Retina (tissue), 1 donor: ENCODE measurements at places on chromosomes 5 and 9.

DNA sequence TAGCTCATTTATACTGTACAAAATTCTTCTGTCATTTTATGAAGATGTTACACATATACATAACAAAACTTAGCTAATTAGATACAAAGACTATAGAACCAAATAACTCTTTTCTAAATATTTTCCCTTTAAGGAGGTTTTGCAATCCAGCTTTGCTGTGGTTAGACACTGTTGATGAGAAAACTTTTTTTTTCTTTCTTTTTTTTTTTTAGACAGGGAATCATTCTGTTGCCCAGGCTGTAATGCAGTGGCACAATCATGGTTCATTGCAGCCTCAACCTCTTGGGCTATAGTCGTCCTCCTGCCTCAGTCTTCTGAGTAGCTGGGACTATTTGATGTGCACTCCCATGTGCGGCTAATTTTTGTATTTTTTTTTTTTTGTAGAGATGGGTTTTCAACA lies 38.5 kb upstream of the CDKN2B start:
- no peak for DNase-seq

DNA sequence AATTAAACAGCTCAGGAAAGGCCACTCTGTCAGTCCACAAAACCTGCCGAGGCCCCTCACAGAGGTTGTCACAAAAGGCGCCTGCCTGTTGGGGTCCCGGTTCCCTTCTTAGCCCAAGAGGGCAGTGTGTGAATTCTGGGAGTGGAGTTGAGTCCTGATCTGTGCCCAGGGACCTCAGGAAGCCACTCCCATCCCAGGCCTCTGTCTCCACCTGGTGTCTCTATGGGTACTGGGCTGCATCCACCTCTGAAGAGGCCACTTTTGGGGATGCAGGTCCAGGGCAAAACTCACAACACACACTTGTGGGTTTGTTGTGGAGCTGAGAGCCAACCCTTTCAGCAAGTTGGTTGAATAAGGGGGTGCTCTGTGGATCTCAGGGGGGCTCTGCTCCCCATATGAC lies 74.3 kb upstream of the STXBP1 start:
- no peak for DNase-seq

GRCh38 chr5:87393331-87393730 lies 19.4 kb downstream of the CCNH start:
- no peak for DNase-seq

DNA sequence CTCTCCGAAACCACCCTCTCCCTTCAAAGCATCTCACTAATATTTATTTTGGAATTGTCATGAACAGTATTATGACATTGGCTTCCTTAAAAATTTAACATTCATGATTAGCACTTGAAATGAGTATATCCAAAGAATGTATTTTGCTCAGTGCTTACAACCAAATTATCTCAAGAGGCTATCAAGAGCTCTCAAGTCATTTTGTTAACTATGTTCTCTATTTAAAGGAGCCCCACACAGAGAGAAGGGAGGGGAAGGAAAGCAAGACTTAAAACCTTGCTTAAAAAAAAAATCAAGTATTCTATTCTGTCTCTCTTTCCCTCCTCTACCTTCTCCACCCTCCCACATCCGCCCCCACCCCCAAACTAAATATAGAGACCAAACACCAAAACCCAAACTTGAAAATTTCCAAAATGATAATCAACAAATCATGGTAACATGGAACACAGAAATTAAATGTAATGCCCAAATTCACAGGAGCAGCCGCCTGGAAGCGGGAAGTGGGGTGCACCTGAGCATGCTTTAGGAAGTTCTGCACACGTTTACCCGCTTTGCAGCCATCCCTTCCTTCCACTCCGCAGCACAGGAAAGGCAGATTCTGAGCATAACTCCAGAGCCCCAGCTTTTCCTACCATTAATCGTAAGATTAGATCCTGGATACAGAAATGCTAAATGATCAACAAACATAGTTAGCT lies 66.9 kb downstream of the EBF1 start:
- no peak for DNase-seq

DNA sequence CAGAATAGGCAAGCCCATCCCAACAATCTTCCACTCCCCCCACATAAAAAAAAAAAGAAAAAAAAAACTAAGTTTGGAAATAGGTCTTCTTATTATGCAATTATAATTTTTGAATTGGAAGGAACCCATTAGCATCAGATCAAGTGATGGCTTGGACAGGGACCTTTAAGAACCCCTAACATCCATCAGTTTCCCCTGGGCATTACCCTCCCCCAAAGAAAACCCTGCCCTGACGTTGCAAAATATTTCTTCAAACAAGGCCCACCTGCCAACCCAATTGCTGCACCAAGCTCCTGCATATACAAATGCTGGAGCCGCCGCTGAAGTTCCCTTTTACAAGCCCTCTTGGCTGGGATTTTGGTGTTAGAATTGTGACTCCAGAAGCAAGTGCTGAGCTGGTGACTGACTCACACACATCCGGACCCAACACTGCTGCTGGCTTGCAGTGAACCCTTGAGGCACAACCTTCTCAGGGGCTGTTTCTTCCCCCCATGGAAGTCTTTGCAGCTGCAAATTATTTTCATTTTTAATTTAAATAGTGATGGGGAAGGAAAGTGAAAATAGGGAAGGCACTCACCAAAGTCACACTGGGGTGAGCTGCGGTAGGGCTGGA lies 56.1 kb upstream of the AFAP1L1 start:
- no peak for DNase-seq

DNA sequence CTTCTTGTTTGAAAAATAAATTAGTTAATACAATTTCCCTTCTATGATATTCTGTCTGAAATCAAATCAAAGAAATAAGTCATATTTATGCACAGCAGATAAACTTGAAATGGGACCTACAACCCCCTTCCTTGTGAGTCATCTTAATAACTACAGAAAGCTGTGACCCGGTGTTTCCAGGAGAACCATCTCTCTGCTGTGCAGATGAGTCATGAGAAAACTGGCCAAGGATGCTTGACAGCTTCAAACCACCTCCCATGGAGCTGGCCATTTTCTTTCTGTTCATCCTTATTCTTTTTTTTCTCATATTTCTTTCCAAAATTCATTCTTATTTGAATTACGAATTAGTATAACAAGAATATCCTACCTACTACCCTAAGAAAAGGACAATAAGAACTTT lies 43.4 kb upstream of the NR4A3 start:
- no peak for DNase-seq

- DNase-seq, result no peak
These were observed 10.0 kb downstream of the TCF7 start for GRCh38 chr5:134124289-134125038.

DNA sequence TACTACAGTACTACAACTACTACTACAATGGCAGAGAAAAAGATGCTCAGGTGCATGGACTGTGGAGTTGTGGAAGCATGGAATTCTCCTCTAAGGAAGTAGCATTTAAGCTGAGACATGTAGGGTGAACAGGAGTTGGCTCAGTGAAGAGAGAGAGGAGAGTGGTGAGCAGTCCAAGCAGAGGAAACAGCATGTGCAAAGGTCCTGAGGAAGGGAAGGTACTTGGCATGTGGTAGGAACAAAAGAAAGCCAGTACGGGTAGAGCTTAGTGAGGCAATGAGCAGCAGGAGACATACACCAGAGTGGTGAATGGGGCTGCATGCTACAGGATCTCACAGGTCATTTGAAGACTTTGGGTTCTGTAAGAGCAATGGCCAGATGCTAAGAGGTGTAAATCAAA lies 41.4 kb upstream of the GLRA1 start:
- no peak for DNase-seq

DNA sequence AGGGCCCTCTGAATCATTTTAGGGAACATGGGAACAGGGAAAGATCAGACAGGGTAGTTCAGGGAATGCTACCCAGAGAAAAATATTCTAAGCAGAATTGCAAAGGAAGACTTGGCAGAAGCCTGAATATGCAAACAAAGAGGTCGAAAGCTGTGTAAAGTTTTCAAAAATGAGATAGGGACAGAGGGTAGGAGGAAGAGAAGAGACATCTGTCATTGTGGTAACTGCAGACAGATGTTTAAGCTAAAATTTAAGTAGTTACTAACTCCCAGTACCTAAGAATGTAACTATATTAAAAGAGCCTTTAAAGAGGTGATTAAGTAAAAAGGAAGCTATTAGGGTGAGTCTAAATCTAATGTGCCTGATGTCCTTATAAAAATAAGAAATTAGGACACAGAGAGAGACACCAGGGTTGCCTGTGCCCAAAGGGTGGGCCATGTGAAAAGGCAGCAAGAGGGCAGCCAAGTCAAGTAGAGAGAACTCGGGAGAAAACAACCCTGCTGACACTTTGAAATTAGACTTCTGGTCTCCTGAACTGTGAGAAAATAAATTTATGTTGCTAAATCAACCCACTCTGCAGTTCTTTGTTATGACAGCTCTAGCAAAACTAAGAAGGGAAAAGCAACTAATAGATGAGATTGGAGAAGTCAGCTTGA lies 1647.4 kb upstream of the C9orf72 start:
- no peak for DNase-seq

- DNase-seq, result no peak
These were observed 61.7 kb upstream of the TAF11L2 start for GRCh38 chr5:17436350-17436749.

DNA sequence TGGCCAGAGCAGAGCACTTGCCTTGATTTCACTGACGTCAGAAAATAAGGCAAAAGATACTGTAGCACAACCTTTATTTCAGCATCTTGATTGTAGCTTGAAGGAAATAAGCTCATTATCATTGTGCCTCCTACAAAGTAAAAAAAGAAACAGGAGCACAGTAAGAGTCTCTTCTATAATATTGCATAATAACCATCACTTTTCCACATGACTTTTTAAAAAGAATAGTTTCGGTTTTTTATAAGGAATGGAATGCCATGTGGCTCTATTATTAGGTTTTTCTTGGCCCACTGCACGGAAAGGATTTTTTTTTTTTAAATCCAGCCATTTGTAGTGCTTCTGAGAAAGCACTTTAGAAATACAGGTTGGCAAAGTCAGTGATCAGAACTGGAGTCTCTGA lies 655.3 kb downstream of the LRRC70 start:
- no peak for DNase-seq

- no peak for DNase-seq
These were observed 105.5 kb downstream of the KLHL3 start for GRCh38 chr5:137630216-137630971.

- DNase-seq, result no peak
These were observed 22.5 kb upstream of the C9orf72 start for GRCh38 chr9:27595733-27596132.

GRCh38 chr5:120882038-120882775 lies 418.1 kb downstream of the PRR16 start:
- no peak for DNase-seq

- DNase-seq, result no peak
These were observed 205.7 kb downstream of the GNA14 start for GRCh38 chr9:77442436-77442835.

DNA sequence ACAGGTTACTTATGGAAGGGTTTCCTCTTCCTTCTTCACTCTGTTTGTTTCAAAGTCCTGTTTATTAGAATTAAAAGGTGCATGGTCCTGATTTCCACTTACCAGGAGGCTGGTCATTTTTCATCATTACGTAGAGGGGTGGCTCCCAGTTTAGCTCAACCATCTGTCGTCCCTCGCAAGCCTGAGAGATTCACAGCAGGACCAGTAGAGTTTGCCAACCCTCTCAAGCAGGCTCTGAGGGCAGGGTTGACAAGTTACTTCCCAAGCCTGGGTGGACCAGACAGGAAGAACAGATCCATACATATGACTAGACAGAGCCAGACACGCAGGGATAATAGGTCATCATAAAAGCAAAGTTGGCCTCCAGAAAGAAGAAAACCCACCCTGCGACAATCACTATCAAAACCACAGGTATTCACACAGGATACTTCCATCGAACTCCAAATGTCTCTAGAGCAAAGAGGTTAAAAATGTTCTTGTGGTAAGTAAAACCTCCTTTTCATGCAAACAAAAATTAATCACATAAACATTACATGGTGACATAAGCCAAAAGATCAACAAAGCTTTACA lies 151.9 kb downstream of the ELAVL2 start:
- no peak for DNase-seq

- DNase-seq, result peak; percentile 79
These were observed 13.4 kb downstream of the COL23A1 start for GRCh38 chr5:178576591-178577351.

DNA sequence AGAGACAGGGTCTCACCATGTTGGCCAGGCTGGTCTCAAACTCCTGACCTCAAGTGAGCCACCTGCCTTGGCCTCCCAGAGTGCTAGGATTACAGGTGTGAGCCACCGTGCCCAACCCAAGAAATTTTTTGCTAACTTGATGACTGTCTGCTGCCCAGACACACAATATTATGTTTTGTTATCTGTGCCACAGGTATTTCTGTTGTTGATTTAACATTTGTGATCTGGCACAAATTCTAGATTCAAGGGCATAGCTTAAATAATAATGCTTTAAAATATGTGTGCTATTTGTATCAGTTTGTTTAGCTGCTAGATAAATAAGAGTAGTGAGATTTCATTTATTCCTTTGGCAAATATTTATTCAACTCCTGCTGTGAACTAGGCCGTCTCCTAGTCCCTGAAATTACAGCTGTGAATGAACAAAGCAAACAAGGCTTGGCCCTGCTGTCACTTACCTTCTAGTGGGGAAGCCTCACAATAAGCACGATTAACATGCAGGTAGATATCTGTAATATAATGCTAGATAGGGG lies 35.3 kb downstream of the GAPVD1 start:
- DNase-seq, result no peak

GRCh38 chr5:163115011-163115410 lies 322.4 kb upstream of the CCNG1 start:
- DNase-seq, result no peak

GRCh38 chr9:106575823-106576222 lies 287.1 kb upstream of the ZNF462 start:
- peak; percentile 28 for DNase-seq

- no peak for DNase-seq
These were observed 3.8 kb downstream of the P4HA2 start for GRCh38 chr5:132223861-132224260.

- no peak for DNase-seq
These were observed 406.1 kb upstream of the CHD1 start for GRCh38 chr5:99334936-99335335.

DNA sequence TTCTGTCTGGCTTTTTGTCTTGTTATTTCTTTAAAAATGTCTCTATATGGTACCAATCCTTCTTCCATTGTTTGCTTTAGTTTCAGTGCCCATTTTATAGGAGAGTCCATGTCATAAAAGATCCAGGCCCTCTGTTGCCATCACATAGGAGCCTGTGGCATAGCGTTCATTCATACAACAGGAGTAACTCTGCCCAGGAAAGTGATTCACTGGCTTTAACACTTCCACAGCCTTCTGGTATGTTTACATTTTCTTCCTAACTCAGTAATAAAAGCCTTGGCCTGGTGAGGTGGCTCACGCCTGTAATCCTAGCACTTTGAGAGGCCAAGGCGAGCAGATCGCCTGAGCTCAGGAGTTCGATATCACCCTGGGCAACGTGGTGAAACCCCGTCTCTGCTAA lies 519.3 kb upstream of the PTGER4 start:
- no peak for DNase-seq

GRCh38 chr5:11007269-11007870 lies 246.3 kb upstream of the DAP start:
- DNase-seq, result no peak

- DNase-seq, result no peak
These were observed 67.4 kb downstream of the UGCG start for GRCh38 chr9:111963995-111964394.
